ENCODE measurements at places on chromosomes 1 and 21.

GRCh38 chr1:204651843-204652421 is 33.6 kb downstream of the LRRN2 start:
- DNase-seq, result no peak
- no peak overlapping the region for H3K4me3 ChIP-seq
- peaks cover 13% of the 10 kb centered on the region for H3K27me3 ChIP-seq
- H3K36me3 ChIP-seq, result no peaks in the 10 kb centered on the region
- no peak overlapping the region for H3K27ac ChIP-seq

GRCh38 chr1:75712306-75712705 is 12.2 kb upstream of the ACADM start:
- peaks cover 11% of the 10 kb centered on the region for H3K27me3 ChIP-seq
- H3K27ac ChIP-seq, result no peak overlapping the region
- no peaks in the 10 kb centered on the region for H3K4me1 ChIP-seq
- H3K4me3 ChIP-seq, result no peak overlapping the region
- H3K36me3 ChIP-seq, result no peaks in the 10 kb centered on the region

DNA sequence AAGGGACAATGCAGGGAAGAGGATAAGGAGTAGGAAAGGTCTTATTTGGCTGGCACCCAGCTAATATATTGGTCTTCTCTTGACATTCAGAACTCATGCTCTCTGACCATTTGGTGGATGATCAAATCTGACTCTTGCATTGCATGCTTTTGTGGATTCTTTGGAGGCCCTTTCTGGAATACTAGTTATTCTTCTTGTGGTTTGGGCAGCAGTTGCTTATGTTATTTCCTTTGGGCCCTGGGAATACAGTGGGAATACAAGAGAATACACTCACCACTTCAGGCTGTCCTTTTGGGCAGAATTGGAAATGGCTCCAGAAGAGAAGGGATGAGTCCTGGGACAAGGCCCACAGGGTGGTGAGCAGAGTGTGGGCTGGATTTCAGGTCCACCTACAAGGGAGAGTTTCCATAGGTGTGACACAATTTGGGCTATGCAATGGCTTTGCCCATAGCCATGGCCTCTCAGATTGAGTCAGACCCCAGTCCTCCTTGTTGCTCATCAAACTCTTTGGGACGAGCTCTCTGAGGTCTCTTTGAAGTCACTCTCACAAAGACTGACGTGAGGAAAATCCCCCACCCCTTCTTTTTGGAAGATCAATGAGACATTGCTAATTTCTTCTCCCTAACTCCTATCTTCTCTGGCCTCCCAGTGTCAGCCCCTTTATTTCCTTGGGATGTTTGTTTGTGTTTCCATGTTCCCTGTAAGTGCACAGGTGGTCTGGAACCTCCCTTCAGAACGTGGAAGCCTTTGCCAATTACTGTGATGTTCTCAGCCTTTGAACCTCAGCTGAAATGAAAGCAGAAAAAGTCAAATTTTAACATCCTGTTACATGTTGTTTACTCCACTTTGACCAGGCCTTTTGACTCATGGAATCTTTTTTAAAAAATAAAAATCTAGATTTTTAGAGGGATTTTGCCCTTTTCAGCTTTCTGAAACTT is 19.4 kb downstream of the HSD11B1 start:
- no peak overlapping the region for H3K4me3 ChIP-seq
- no peaks in the 10 kb centered on the region for H3K36me3 ChIP-seq
- peak overlapping the region; percentile 86 for H3K27ac ChIP-seq
- DNase-seq, result no peak
- peaks cover 14% of the 10 kb centered on the region for H3K4me1 ChIP-seq

- H3K4me1 ChIP-seq, result no peaks in the 10 kb centered on the region
- H3K27ac ChIP-seq, result no peak overlapping the region
- H3K4me3 ChIP-seq, result no peak overlapping the region
- H3K36me3 ChIP-seq, result no peaks in the 10 kb centered on the region
Observed at GRCh38 chr1:159229260-159229885, 24.7 kb downstream of the ACKR1 start.

GRCh38 chr1:201145132-201145531 is 9.1 kb downstream of the TMEM9 start:
- H3K36me3 ChIP-seq, result peaks cover 2% of the 10 kb centered on the region
- H3K27me3 ChIP-seq, result no peaks in the 10 kb centered on the region
- no peak for DNase-seq
- H3K4me3 ChIP-seq, result no peak overlapping the region
- no peak overlapping the region for H3K27ac ChIP-seq

Data from activated CD8-positive, alpha-beta T cell treated with anti-CD3 and anti-CD28 coated beads, Interleukin-2, amount 10 ng/mL, durations not matched to agents 7 days and 5 days (primary cell).